GOT3 (cell line): ENCODE measurements at places on chromosomes 11 and 22.

- no peak for DNase-seq
These were observed 79.0 kb downstream of the AASDHPPT start for GRCh38 chr11:106156290-106156937.

DNA sequence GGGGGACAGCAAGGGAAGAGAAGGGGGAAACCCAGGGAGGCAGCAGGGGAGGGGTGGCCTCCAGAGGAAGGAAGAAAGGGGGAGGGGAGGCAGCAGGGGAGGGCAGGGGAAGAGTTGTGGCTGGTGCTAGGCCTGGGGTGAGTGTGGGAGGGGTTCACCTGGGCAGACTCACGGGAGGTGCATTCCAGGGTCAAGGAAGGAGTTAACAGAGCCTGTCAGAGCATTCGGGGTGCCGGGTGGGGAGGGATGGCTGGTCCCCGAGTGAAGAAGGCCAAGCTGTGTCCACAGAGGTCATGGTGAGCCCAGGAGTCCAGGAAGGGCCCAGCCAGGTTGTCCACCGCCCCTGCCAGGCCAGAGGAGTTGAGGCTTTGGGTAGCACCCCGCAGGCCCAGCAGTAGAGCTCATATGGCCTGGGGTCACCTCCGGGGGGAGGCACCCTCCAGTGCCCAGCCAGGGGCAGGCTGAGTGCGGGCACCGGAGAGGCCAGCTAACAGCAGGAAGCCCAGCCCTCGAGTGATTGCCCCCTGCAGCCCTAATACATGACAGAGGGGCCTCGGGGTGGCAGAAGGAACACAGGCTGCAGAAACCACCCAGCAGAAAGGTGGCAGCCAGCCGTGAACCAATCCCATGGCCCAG, 31.1 kb upstream of the PPARA start:
- no peak for DNase-seq

GRCh38 chr11:8099291-8099899, 18.4 kb downstream of the TUB start:
- no peak for DNase-seq

- DNase-seq: no peak
These were observed 147.6 kb downstream of the ME3 start for GRCh38 chr11:86524620-86525352.

GRCh38 chr11:114384487-114384886, 15.8 kb downstream of the C11orf71 start:
- DNase-seq: no peak

DNA sequence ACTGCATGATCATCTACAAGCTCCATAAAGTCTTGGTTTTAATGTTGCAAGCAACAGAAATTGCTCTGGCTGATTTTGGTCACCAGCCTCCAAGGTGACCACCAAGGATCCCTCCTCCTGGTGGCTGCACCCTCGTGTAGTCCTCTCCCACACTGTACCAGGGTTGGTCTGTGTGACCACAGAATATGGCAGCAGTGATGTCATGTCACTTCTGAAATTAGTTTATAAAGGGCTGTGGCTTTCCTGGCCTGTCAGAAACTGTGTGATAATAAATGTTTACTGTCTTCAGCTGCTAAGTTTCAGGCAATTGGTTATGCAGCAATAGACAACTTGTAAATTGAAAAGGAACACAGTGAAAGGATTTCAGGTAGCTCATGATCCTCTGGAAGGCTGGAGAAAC, 5.3 kb upstream of the PRDM11 start:
- no peak for DNase-seq

DNA sequence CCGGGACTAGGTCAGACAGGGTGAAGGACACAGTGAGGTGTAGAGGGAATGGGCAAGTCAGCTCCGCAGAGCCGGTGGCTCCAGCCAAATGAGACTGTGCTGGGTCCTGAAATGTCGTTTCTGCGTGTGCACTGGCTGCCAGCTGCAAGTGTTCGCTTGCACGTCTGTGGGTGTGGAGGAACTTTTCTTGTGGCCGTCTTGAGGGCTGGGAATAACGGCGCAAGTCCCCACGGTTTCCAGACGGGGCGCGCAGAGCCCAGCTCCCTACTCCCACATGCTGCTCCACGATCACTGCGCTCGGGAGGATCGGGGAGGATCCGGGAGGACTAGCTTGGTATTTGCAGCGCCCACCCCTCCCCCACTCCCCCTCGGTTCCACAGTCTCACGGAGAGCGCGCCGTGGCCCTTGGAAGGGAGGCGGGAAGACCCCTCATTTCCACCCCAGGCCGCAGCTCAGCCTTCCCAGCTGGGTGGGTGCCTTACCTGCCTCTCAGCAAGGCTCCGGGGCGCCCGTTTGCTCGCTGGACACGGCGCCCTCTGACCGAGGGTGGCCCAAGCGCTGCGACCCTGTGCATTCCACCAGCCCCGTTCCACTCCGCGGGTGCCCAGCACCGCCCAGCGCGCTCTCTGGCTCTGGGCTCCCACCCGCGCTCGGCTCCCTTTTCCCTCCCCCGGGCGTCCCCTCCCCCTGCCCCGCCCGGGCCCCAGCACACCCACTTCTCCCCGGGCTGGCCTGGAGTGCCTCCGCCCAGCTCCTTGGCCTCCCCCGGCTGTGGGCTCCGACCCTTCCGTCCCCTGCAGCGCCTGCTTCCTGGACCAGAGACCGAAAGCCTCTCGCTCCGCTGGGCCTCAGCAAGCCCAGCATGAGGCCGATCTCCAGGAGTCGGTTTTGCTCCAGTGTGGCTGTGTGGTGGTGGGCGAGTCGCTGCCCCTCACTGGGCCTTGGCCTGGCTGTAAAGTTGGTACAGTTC, at the start of gene KCNE3:
Gene KCNE3 (minus strand): TSS at position 634 of the 970 bp plus-strand sequence. CDS start 9,986 bp downstream, outside the sequence.
- no peak for DNase-seq
